ENCODE measurements at places on chromosomes 3 and 15.

DNA sequence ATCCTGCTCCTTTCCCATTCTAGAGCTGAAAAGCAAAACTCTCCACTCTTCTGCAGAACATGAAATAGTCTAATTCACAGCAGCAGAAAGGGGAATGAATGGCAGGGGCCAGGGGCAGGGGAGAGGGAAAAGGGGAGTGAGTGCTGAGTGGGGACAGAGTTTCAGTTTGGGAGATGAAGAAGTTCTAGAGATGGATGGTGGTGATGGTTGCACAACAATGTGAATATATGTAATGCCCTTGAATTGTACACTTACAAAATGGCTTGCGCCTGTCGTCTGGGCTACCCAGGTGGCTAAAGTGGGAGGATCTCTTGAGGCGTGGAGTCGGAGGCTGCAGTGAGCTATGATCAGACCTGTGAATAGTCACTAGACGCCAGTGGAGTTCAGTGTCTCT, 78.5 kb upstream of the MEF2A start:
- DNase-seq = no peak

DNA sequence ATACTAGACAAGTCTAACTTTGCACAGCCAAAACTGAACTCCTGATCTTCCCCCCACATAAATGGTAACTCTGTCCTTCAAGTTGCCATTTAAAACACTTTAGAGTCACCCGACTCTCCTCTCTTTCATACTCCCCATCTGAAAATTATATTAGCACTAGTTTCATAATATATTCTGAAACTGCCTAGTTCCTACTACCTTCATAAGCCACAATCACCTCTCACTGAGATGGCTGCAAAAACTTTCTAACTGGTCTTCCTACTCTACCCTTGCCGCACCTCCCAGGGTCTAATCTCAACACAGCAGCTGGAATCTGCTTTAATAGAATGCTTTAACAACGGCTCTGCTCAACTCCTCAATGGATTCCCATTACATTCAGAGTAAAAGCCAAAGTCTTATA, 55.0 kb downstream of the GLB1 start:
- no peak for DNase-seq

- DNase-seq = no peak
These were observed 282.5 kb upstream of the CTDSPL start for GRCh38 chr3:37579181-37579580.

GRCh38 chr3:5054098-5054497, 68.0 kb upstream of the ARL8B start:
- no peak for DNase-seq

DNA sequence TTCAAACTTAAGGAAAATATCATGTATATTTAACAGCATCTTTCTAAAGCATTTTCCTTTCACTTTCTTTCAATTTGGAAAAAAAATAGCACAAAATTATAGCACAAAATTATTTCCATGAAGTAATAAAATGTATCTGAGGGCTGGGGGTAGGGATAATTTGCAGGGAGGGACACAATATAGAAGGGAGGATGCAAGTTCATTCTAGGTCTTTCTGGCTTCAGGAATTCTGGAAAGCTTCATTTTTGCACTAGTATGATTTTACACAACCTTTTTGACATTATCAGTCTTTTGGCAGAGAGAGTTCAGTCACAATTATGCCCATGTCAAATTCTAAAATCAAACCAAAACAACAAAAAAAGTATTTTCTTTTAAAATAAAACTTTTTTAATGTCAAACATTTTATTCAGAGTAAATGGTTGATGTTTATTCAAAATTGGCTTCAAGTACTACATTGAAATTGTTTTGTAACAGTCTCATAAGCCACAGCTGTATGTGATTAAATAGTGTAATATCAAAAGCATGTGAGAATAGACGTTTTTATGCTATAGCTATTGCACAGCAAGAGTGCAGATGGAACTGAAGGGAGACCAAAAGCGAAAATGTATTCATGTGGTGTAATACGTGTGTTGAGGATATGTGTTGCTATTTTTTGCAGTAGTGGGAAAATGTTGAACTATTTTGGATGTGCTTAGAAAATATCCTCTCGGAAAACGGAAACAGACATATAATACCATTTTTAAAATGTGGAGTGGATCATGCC, 5.8 kb downstream of the RBMS3 start:
- no peak for DNase-seq

DNA sequence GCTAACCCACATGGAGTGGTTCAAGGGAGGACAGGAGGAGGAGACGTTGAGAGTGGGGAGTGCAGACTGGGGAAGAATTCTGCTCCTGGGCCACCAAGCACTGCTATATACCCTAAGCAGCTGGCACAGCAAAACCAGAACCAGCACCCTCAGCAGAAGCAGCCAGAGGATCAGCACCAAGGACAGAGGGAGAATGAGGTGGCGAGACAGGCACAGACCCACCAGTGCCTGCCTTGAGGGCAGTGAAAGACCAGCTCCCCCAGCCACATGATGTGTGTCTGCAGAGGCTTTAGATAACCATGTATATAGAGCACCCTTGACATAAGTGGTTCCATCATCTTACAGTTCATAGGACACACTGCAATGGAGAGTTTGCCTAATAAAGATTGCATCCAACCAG, 319.0 kb downstream of the GABRB3 start:
- no peak for DNase-seq

DNA sequence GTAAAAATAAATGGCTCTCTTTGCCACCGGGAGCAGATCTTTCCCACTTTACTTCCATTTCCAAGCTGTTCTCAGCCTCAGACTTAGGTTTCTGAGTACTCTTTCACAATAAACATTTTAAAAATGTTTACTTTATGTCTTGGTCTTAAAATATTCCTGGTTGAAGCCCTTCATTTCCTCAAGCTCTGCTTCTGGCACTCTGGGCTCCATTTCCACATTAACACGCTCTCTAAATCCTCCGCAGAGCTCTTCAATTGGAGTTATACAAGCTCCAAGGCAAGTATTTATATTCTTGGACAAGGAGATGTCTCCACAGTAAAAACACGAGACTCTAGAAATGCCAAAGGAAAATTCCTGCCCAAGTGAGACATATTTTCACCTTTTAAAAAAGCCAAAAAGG, 169.3 kb downstream of the GREM1 start:
- no peak for DNase-seq

- no peak for DNase-seq
These were observed 21.4 kb downstream of the SNX4 start for GRCh38 chr3:125498630-125499029.

DNA sequence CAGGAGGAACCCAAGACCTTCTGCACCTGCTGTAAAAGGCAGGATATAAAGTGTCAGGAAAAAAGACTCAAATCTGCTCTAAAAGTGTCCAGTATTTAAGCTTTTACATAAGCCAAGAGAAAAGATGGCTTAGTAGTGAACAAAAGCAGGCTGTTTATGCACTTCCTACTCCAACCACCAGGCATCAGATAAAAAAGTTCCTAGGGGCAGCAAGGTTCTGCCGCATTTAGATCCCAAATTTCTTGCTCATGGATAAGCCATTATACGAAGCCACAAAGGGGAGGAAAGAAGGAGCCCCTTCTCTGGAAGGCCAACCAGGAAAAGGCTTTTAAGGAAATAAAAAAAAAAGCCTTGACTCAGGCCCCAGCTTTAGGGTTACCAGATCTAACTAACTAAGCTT, 10.6 kb upstream of the SLC9C1 start:
- DNase-seq = no peak

DNA sequence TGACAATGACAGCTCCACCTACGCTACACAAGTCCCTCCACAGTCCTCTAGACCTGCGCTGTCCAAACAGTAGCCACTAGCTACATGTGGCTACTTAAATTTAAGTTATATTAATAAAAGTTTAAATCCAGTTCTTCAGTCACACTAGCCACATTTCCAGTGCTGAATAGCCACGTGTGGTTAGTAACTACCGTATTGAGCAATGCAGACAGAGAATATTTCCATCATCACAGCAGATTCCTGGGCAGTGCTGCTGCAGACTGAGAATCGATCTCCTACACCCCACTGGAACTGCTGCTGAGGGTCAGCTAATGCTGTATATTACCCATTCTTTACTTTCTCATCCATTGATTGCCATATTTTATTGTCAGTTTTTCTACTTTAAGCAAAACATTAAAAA, 40.9 kb downstream of the HDC start:
- DNase-seq = no peak

GRCh38 chr3:192570315-192570714, 157.0 kb downstream of the FGF12 start:
- DNase-seq = no peak

- no peak for DNase-seq
These were observed 575.0 kb upstream of the SGO1 start for GRCh38 chr3:20760981-20761380.

DNA sequence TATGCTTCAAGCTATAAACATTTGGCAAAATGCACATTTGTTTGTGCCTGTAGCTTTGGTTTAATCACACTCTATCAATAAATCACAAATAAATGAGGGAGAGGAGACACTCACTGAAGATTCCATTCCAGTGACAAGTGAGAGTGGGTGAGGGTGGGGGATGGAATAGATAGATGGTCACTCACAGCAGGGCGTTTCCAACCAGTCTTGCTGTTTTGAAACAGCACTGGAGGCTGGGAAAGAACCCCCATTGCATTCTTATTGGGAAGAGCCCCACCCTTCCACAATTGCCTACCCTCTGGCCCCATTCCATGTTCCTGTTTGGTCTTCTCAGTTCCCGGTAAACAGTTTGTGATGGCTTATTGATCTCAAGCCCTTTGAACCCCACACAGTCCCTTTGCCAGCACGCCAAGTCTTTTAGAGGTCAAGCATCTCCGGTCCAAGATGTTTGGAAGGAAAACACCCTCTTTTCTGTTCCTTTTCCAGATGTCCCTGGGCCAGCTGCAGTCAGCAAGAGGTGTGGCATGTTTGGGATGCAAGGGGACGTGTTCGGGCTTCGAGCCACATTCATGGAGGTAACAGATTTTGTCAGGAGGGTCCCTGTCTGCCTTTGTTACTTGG, 30.7 kb downstream of the LMCD1 start:
- DNase-seq = no peak

GRCh38 chr3:25430287-25430934, 2.3 kb downstream of the RARB start:
- DNase-seq = no peak

- DNase-seq = no peak
These were observed 46.1 kb downstream of the SLC9C1 start for GRCh38 chr3:112247900-112248299.

DNA sequence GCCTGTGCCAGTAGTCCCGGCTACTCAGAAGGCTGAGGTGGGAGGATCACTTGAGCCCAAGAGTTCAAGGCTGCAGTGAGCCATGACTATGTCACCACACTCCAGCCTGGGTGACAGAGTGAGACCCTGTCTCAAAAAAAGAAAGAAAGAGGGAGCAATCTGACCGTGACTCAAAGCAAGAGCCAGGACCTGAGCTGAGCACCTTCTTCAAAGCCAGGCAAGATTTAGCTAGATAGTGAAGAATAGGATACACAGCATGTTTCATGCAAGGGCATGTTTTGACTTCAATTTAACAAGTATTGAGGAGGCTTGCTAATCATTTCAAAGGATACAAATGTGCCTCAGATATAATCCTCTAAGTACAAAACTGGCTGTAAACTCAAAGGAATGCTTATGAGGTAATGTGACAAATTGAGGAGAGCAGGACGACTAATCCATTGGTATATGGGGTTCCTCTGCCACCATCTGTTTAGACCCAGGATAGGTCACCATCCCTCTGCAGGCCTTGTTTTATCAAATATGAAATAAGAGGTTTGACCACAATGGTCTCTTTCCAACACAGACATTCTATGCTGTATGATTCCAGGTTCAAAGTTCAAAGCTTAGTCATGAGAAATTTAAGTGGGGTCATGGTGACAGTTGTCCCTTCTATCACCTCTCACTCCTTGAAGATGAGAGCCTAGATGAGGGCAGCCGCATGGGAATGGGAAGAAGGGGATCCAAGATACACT, 33.2 kb downstream of the RAB27A start:
- no peak for DNase-seq

DNA sequence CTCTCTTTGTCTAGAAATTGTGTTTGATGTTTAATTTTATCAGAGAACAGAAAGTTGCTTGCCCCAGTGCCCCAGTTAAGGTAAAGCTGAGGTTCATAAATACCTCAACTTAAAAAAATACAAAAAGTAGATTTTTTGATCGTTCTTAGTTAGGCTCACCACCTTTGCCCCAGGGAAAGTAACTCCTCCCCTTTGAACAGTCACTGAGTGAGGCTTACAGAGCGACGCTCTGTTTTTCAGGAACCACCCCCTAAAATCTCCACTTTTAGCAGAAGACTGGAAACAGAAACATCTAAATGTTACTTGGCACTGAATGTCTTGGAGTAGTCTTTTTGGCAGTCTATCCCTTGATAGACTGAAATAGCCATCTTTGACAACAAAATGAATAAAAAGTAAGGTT, 24.9 kb downstream of the BLM start:
- DNase-seq = no peak

DNA sequence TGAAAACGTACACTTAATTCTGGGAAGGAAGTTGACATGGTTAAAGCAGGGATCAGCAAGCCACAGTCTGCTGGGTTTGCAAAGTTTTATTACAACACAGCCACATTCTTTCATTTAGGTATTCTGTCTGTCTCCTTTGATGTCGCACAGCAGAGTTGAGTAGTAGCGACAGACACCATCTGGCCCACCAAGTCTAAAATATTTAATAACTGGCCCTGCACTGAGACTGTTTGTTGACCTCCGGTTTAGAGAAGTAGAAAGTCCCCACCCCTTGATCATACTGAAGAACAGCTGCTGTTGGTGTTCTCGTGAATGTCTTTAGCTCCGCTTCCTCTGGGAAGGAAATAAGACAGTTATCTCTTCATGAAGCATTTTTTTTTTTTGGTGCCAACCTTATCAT, 66.2 kb downstream of the MCTP2 start:
- DNase-seq = no peak

GRCh38 chr15:58247855-58248842, 110.0 kb downstream of the AQP9 start:
- no peak for DNase-seq

DNA sequence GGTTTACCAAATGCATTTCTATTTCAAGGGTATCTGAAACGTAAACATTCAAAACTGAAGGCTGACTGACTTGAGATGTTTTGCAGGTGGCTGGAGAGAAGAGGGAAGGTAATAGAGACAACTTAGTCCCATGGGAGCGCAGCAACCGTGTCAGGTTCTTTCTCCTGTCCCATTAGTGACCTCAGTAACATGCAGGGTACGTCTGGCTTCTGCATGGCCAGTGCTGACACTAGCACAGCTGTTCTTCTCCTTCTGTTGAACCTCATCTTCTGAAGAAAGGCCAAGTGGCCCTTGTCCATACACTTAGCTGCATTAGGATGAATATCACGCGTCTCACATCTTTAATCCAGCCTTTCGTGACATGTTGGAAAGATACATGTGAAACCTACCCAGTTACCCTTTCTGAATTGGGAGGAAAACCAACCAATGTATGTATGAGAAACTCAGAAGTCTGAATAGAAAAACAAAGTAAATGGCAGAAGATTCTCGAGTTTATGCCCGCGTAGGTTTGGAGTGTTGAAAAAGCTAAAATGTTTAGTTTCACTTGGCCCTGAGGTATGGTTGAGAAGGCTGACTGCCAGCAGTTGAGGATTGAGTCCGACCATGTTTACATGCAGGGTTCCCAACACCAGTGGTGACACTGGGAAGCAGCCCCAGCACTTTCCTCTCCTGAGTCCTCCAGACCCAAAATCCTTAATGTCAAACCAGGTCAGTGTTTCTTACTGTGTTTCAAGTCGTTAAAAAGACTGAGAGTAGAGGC, 10.3 kb downstream of the NCBP2 start:
- no peak for DNase-seq
